Activated CD4-positive, alpha-beta memory T cell treated with anti-CD3 and anti-CD28 coated beads for 36 hours (primary cell): ENCODE measurements at places on chromosomes 7 and 10. TPM values are rescaled to one million over a fixed set of nuclear protein-coding genes. Genes with fewer than 3 reads are reported as not detected.

ZNF775 gene
- 6.0 TPM for total RNA-seq

GBX1 gene
- total RNA-seq = not detected

DNA sequence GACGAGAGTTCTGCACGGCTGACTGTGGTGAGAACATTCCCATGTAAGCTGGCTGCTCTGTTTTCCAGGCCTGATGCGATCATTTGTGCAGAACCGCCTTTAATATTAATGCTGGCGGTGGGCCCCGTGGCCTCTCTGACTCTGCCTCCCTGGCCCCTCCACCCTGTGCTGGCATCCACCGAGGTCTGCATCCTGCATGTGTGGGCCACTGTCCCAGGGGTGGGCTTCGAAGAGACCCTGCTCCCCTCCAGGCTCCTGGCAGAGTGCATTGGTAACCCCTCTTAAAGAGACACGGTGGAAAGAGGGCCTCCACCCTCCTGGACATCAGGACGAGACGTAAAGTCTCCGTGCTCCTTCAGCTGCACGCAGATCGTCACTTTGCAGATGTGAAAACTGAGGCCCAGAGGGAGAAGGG, 67.3 kb upstream of the FAM20C start:
- no peak overlapping the region for H3K27ac ChIP-seq
- no peaks in the 10 kb centered on the region for H3K36me3 ChIP-seq
- no peaks in the 10 kb centered on the region for H3K27me3 ChIP-seq
- no peak overlapping the region for H3K4me3 ChIP-seq

GRCh38 chr10:107383357-107383756, 218.9 kb upstream of the SORCS1 start:
- no peaks in the 10 kb centered on the region for H3K4me1 ChIP-seq
- no peak overlapping the region for H3K4me3 ChIP-seq
- H3K27me3 ChIP-seq = no peaks in the 10 kb centered on the region
- no peaks in the 10 kb centered on the region for H3K36me3 ChIP-seq
- DNase-seq = no peak
- H3K27ac ChIP-seq = no peak overlapping the region

GRCh38 chr7:75712517-75713361, 26.0 kb downstream of the HIP1 start:
- no peak overlapping the region for H3K27ac ChIP-seq
- H3K36me3 ChIP-seq = peaks cover 6% of the 10 kb centered on the region
- H3K4me3 ChIP-seq = no peak overlapping the region
- DNase-seq = no peak

DNA sequence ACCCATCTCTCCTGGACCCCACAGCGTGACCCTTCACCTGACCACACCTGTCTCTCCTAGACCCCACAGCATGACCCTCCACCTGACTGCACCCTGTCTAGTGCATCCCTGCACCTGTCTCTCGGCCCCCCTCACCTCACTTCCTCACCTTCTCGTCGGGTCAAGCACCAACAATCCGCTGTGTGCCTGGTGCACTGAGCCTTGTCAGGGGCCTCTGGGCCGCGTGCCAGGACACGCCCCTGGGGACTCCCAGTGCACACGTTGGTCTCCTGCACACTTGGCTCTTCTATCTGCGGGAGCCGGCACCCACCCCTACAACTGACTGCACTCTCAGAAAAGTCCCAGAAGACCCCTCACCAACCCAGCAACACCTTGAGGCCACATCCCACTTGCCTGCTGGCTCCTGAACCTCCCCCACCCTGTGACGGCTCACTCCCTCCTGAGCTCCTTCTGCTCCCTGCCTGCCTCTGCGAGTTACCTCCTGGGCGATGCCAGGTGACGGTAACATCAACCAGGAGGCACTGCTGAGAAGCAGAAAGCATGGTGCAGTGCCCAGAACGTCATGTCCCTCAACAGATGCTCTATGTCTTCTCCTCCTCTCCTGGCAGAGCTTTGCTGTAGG, 147.6 kb downstream of the DIP2C start:
- H3K4me3 ChIP-seq = no peak overlapping the region
- no peak for DNase-seq
- H3K4me1 ChIP-seq = peaks cover 12% of the 10 kb centered on the region
- H3K27ac ChIP-seq = no peak overlapping the region
- peaks cover 26% of the 10 kb centered on the region for H3K27me3 ChIP-seq
